Naive thymus-derived CD8-positive, alpha-beta T cell (primary cell): ENCODE measurements at places on chromosomes 1 and 21. TPM values are rescaled to one million over a fixed set of nuclear protein-coding genes. Genes with fewer than 3 reads are reported as not detected.

- H3K27me3 ChIP-seq: peaks cover 28% of the 10 kb centered on the region
- no peak overlapping the region for H3K27ac ChIP-seq
- H3K4me3 ChIP-seq: no peak overlapping the region
- H3K36me3 ChIP-seq: no peaks in the 10 kb centered on the region
Measured at GRCh38 chr1:109299558-109300343, 7.1 kb downstream of the MYBPHL start.

DNA sequence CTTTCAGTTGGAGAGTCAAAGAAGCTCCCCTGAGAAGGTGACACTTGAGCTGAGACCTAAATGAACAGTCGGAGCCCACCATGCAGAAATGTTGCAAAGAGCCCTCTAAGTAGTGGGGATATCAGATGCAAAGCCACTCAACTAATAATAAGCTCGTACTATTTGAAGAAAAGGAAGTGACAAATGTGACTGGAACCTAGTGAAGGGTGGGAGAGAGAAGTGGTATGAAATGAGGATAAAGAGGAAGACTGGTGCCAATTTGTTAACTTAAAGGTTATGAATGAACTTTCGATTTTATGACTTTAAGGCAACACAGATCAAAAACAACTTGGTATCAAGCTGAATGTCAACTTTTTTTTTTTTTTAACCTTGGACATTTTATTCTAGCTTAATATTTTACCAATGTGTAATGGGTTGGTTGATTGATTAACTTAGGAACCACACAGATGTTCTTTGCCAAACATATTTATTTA, 14.7 kb downstream of the LYPLAL1 start:
- no peaks in the 10 kb centered on the region for H3K27me3 ChIP-seq
- peak overlapping the region; percentile 13 for H3K4me3 ChIP-seq
- peaks cover 5% of the 10 kb centered on the region for H3K36me3 ChIP-seq
- peaks cover 44% of the 10 kb centered on the region for H3K4me1 ChIP-seq

DNA sequence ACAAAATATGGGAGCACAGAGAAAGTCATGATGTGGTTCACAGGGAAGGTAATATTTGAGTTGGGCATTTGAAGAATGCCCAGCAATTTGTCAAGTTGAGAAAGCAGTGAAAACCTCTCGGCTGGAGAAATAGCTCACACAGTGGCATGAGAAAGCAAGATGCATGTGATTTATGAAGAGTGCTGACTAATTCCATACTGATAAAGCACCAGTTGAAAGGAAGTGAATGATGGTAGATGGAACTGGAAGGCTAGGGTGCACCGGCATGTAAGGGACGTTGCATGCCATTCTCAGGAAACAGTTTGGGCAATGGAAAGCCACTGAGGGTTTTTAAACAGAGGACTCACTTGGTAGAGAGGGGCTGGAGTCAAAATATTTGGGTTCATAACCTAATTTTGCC, 53.5 kb upstream of the MTF2 start:
- no peaks in the 10 kb centered on the region for H3K36me3 ChIP-seq
- DNase-seq: no peak
- H3K27me3 ChIP-seq: no peaks in the 10 kb centered on the region

DNA sequence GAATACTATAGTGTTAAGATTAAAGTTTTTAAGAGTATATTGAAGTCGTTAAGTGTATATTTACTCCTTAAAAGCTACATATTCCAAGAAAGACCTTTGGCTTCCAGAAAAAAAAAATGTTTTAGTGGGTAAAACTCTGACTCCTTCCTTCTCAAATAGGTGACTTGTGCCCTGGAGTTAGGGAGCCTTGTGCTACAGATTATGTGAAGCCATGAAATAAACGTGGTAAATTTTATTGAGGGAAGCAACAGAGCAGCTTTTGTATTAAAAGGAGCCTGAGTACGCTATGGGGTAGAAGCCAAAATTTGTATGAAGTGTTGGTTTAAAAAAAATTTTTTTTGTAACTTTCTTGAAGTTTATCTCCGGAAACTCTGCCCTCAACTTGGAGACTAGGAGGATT, 994 bp downstream of the RO60 start:
- H3K27me3 ChIP-seq: no peaks in the 10 kb centered on the region
- H3K36me3 ChIP-seq: peaks cover 3% of the 10 kb centered on the region
- H3K4me1 ChIP-seq: peaks cover 71% of the 10 kb centered on the region
- peak overlapping the region; percentile 98 for H3K27ac ChIP-seq
- no peak for DNase-seq

DNA sequence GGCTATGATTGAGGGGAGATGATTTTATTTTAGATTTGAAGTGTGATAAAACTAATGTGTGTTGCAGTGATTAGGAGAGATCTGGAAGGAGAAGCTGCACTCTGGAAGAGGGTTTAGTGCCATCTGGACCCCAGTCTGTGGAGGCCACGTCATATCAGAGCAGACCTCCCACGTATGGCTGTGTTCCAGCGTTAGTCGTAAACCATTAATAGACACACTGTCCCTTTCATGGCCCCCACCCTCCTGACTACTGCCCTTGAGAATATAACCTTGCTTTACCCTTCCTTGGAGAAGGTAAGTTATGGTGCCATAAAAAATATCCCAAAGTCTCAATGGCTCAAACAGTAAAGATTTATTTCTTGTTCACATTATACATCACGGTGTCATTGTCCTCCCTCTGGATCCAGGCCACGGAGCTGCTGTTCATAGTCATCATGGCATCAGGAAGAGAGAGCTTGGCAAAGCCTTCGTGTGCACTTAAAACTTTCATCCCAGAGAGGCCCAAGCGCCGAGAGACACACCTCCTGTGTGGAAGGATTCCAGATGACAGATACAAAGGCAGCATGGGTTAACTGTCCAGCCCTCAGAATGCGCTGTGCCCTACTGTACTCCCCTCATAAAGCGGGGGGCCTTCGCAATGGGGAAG, 33.2 kb downstream of the RHOU start:
- H3K27ac ChIP-seq: no peak overlapping the region
- H3K4me1 ChIP-seq: peaks cover 8% of the 10 kb centered on the region
- H3K36me3 ChIP-seq: no peaks in the 10 kb centered on the region
- DNase-seq: no peak
- H3K4me3 ChIP-seq: no peak overlapping the region
- no peaks in the 10 kb centered on the region for H3K27me3 ChIP-seq

GRCh38 chr1:233090746-233091494, 140.5 kb downstream of the NTPCR start:
- DNase-seq: no peak
- no peak overlapping the region for H3K4me3 ChIP-seq
- H3K4me1 ChIP-seq: peaks cover 4% of the 10 kb centered on the region
- H3K27ac ChIP-seq: no peak overlapping the region

- no peak overlapping the region for H3K27ac ChIP-seq
- no peaks in the 10 kb centered on the region for H3K36me3 ChIP-seq
- H3K4me1 ChIP-seq: no peaks in the 10 kb centered on the region
- H3K4me3 ChIP-seq: no peak overlapping the region
- DNase-seq: no peak
Measured at GRCh38 chr1:42971841-42972291, 13.2 kb upstream of the SLC2A1 start.

DNA sequence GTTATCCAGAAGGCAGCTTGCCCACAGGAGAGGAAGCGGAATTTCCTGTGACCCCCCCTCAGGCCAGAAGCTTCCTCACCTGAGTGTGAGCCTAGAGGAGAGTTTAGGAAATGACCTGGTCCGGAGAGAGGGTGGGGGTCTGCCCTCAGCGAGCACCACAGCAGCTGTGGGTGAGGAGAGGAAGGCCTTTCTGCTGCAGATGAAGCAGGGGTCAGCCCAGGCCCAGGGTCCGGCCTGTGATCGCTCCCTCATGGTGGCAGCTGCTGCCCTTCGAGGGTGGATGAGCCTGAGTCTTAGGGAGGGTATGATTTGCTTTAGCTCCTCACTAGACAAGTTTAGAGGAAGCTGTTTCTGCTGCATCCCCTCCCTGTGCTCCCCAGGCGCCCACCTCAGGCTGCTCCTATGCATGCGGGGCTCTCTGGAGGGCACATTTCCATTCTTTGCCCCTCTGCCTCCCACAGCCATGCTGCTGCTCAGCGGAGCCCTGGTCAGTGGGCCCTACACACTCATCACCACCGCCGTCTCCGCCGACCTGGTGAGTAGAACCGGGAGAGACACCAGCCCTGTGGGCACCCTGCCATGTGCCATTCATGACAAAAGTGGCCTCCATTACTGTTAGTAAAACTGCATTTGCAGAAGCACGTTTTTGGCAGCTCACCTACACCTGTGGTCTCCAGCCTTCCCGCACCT, 53.0 kb downstream of the SLC37A1 start:
- no peak overlapping the region for H3K27ac ChIP-seq
- peaks cover 2% of the 10 kb centered on the region for H3K4me1 ChIP-seq
- no peaks in the 10 kb centered on the region for H3K27me3 ChIP-seq

The FCRL5 gene
- not detected for polyA plus RNA-seq

The DENND2D gene
- 395 TPM for polyA plus RNA-seq

- H3K27me3 ChIP-seq: no peaks in the 10 kb centered on the region
- no peak overlapping the region for H3K27ac ChIP-seq
- no peaks in the 10 kb centered on the region for H3K36me3 ChIP-seq
- DNase-seq: no peak
- no peak overlapping the region for H3K4me3 ChIP-seq
- no peaks in the 10 kb centered on the region for H3K4me1 ChIP-seq
Measured at GRCh38 chr1:68136187-68136586, 85.8 kb upstream of the DIRAS3 start.

DNA sequence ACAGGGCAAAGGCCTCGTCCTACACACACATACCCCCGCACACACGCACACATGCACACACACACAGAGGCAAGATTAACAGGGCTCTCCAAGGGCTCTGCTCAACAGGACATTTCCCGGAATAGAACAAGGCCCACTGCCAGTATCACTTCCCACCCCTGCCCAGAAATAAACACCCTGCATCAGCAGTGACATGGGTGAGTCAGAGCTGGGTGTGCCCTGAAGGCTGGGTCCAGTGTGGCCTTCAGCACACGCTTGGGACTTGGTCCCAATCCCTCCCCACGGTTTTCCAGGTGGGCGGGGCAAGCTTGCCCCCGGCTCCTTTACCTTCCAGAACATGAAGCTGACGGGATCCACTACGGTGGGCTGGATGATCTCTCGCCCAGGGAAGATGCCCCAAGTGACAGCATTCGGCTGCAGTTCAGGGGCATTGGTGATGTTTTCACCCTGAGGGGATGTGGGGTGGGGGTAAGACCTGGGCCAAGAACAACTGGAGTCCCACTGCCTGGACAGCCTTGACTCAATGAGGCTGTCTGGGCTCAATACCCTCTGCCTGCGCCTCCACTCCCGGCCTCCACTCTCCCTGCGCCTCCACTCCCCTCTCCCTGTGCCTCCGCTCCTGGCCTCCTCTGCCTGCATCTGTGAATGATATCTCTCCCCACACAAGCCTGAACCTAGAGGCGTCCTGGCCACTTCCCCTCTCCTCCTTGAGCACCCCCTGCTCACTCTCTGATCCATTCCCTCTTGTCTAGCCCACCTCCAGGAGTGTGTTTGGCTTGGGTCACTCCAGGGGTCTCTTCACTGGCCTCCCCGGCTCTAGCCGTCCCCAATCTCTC, 14.7 kb downstream of the MTHFR start:
- H3K36me3 ChIP-seq: no peaks in the 10 kb centered on the region
- H3K4me1 ChIP-seq: peaks cover 14% of the 10 kb centered on the region
- no peaks in the 10 kb centered on the region for H3K27me3 ChIP-seq
- peak overlapping the region; percentile 38 for H3K27ac ChIP-seq

The EFHD2 gene
- polyA plus RNA-seq: 129 TPM

The TNFRSF8 gene
- not detected for polyA plus RNA-seq

- no peak overlapping the region for H3K4me3 ChIP-seq
- no peaks in the 10 kb centered on the region for H3K4me1 ChIP-seq
- no peak overlapping the region for H3K27ac ChIP-seq
- DNase-seq: no peak
- H3K36me3 ChIP-seq: no peaks in the 10 kb centered on the region
- no peaks in the 10 kb centered on the region for H3K27me3 ChIP-seq
Measured at GRCh38 chr1:17706445-17706844, 48.7 kb upstream of the ACTL8 start.

The CHAF1B gene
- 1.1 TPM for polyA plus RNA-seq

The CELA2A gene
- not detected for polyA plus RNA-seq

DNA sequence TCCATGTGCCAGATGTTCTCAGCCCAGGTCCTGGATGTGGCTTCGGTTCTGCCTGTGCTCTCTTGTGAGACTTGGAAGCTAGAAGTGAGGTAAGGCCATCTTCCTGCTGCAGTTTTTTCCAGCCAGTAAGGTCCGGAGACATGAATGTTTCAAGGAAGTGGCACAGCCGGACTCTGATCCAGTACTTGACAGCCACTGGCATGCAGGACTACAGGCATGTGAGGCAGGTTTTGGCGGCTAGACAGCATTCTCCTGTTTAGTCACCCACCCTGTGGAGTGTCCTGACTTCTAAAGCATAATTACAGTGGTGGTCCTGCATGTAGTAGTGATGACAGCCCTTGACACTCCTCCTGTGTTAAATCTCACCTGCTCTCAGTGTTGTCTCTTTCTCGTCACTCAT, 72.3 kb downstream of the TNFSF4 start:
- no peak for DNase-seq
- H3K27me3 ChIP-seq: no peaks in the 10 kb centered on the region
- no peak overlapping the region for H3K27ac ChIP-seq
- no peaks in the 10 kb centered on the region for H3K36me3 ChIP-seq
- H3K4me1 ChIP-seq: no peaks in the 10 kb centered on the region

DNA sequence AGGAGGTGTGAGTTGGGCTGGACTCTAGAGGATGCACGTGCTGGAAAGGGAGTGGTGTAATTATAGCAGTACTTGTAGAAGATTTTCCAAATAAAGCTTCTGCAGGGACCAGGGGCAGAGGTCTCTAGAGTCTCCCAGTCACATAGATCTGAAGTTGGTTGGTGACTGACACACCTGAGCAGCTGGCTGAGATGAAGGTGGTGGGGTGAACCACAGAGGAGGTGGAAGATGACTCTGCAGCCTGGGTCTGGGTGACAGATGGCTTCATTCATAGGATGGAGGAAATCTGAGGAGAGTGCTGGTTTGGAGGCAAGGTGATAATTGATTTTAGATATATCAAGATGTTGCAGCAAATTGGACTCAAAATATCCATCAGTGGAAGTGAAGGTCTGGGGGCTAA, 178.9 kb upstream of the IVNS1ABP start:
- no peak overlapping the region for H3K4me3 ChIP-seq
- H3K27ac ChIP-seq: peak overlapping the region; percentile 4
- no peaks in the 10 kb centered on the region for H3K4me1 ChIP-seq
- H3K36me3 ChIP-seq: no peaks in the 10 kb centered on the region
- DNase-seq: no peak
- no peaks in the 10 kb centered on the region for H3K27me3 ChIP-seq

- no peak overlapping the region for H3K27ac ChIP-seq
- H3K4me3 ChIP-seq: no peak overlapping the region
- DNase-seq: no peak
- H3K27me3 ChIP-seq: peaks cover 11% of the 10 kb centered on the region
Measured at GRCh38 chr1:31426249-31426922, 13.4 kb downstream of the SERINC2 start.

GRCh38 chr1:167797015-167797414, 75.2 kb downstream of the MPZL1 start:
- DNase-seq: no peak
- no peak overlapping the region for H3K27ac ChIP-seq
- H3K4me1 ChIP-seq: no peaks in the 10 kb centered on the region
- no peaks in the 10 kb centered on the region for H3K27me3 ChIP-seq
